Neuronal stem cell (in vitro differentiated cells): ENCODE measurements at places on chromosomes 7 and 10.

DNA sequence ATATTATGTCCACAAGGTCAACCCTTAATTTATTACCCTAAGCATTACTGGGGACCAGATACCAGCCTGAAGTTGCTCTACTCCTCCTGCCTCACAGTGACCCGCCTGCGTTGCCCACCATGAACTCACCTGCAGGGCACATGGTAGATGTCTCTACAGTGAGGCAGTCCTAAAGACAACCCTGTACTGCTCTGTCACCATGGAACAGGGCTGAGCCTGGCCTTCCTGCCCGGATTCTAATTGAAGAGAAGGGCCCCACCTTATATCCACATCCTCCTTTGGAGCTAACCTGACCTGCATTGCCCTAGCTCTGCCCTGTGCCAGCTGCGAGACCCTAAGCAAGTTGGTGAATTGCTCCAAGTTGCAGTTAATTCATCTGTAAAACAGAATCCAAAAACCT lies 4.1 kb downstream of the SH3PXD2A start:
- peaks cover 16% of the 10 kb centered on the region for H3K36me3 ChIP-seq
- H3K4me1 ChIP-seq, result peaks cover 12% of the 10 kb centered on the region
- DNase-seq, result no peak
- H3K27me3 ChIP-seq, result no peaks in the 10 kb centered on the region
- no peak overlapping the region for H3K4me3 ChIP-seq

- H3K27ac ChIP-seq, result peak overlapping the region; percentile 1
- H3K36me3 ChIP-seq, result peaks cover 3% of the 10 kb centered on the region
Measured at GRCh38 chr7:50693455-50694130, 89.1 kb downstream of the GRB10 start.

- no peaks in the 10 kb centered on the region for H3K27me3 ChIP-seq
- H3K27ac ChIP-seq, result no peak overlapping the region
- H3K4me1 ChIP-seq, result no peaks in the 10 kb centered on the region
- no peak overlapping the region for H3K4me3 ChIP-seq
- no peaks in the 10 kb centered on the region for H3K36me3 ChIP-seq
Measured at GRCh38 chr7:46513447-46513848, 592.4 kb upstream of the IGFBP3 start.

GRCh38 chr7:36589391-36589790 lies 134.9 kb downstream of the AOAH start:
- no peak for DNase-seq
- no peak overlapping the region for H3K4me3 ChIP-seq
- no peaks in the 10 kb centered on the region for H3K27me3 ChIP-seq
- H3K36me3 ChIP-seq, result no peaks in the 10 kb centered on the region
- H3K27ac ChIP-seq, result no peak overlapping the region

- peaks cover 8% of the 10 kb centered on the region for H3K27me3 ChIP-seq
- no peak overlapping the region for H3K4me3 ChIP-seq
- no peak for DNase-seq
Measured at GRCh38 chr7:143243111-143243510, 20.1 kb upstream of the GSTK1 start.

DNA sequence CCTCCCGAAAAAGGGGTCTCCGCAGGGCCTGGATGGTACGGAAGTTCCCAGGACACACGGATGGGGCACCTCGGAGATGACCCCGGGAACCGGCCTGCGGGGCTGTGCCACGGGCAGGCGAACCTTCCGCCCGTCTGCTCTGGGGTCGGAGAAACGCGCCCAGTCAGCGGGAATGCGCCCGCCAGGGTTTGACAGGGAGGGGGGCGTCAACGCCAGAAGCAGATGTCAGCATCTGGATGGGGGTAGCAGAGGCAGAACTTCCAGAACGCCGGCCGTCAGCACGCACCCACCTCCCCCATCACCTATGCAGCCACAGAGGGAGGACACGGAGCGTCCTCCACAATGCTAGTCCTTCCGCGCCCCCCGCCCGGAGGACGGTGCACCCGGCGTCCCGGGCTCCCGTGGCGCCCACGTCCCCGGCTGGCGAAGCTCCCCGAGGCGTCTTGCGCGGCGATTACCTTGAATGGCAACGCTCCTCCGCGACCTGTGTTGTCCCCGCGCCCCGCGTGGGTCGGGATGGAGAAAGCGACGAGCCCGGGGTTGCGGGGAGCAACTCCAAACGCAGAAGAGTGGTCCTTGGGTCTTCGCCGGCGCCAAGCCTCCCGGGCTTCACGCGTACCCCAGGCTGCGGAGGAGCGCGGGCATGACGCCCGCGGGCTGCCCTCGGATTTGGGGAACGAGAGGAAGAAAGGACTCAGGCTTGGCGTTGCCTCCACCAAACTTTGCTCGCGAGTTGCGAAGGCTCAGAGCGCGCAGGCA lies 561 bp downstream of the FGFR2 start:
- H3K27ac ChIP-seq, result no peak overlapping the region
- H3K4me3 ChIP-seq, result peak overlapping the region; percentile 88
- H3K36me3 ChIP-seq, result peaks cover 1% of the 10 kb centered on the region
- peaks cover 22% of the 10 kb centered on the region for H3K4me1 ChIP-seq
- peak; percentile 45 for DNase-seq

GRCh38 chr10:14312014-14312413 lies 18.7 kb downstream of the FRMD4A start:
- H3K4me3 ChIP-seq, result no peak overlapping the region
- no peaks in the 10 kb centered on the region for H3K27me3 ChIP-seq
- no peaks in the 10 kb centered on the region for H3K36me3 ChIP-seq
- no peaks in the 10 kb centered on the region for H3K4me1 ChIP-seq
- no peak overlapping the region for H3K27ac ChIP-seq

GRCh38 chr7:155997431-155998327 lies 185.4 kb upstream of the SHH start:
- no peaks in the 10 kb centered on the region for H3K27me3 ChIP-seq
- H3K27ac ChIP-seq, result no peak overlapping the region
- no peak for DNase-seq
- no peaks in the 10 kb centered on the region for H3K36me3 ChIP-seq

GRCh38 chr10:104631946-104632345 lies 9.1 kb upstream of the SORCS3 start:
- no peaks in the 10 kb centered on the region for H3K4me1 ChIP-seq
- H3K36me3 ChIP-seq, result no peaks in the 10 kb centered on the region
- H3K4me3 ChIP-seq, result no peak overlapping the region
- H3K27ac ChIP-seq, result no peak overlapping the region

DNA sequence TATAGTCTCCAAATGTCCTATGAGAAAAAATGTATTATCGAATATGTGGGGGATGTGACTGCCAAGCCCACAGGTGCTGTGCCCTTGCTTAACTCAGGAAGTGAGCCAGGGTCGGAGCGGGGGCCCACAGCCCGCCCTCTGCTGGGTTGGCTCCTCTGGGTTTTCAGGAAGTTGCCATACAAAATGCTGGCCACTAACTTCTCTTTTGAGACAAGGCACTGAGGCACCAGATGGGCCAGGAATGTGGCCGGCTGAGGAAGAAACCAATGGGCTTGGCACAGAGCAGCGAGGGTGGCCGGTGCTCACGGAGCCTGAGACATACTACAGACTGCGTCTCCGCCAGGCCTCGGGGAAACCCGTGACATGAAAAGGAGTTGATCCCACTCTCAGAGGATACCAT lies 58.9 kb downstream of the FAM53B start:
- DNase-seq, result no peak
- no peak overlapping the region for H3K4me3 ChIP-seq
- H3K27me3 ChIP-seq, result no peaks in the 10 kb centered on the region
- peaks cover 75% of the 10 kb centered on the region for H3K36me3 ChIP-seq
- H3K4me1 ChIP-seq, result peaks cover 4% of the 10 kb centered on the region

- no peaks in the 10 kb centered on the region for H3K27me3 ChIP-seq
- H3K4me1 ChIP-seq, result peaks cover 2% of the 10 kb centered on the region
- H3K36me3 ChIP-seq, result no peaks in the 10 kb centered on the region
- no peak for DNase-seq
- H3K27ac ChIP-seq, result no peak overlapping the region
Measured at GRCh38 chr7:96430356-96430755, 108.5 kb upstream of the SLC25A13 start.

DNA sequence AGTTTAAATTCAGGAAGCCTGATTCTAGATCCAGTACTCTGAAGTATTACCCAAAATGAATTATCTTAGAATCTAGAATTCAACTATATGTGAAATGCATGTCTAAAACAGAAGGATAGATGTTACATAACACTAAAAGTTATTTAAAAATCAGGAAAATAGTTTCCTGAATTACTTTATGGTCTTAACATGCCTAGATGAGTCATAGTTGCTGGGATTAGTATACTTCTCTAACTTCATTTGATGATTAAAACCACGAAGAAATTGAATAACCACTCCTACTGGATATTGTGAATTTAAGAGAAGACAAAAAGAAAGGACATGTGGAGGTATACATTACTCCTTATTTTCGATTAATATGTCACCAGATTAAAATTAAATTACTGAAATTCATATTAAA lies 65.5 kb downstream of the ATAD1 start:
- no peak overlapping the region for H3K27ac ChIP-seq
- H3K36me3 ChIP-seq, result peaks cover 1% of the 10 kb centered on the region
- no peaks in the 10 kb centered on the region for H3K27me3 ChIP-seq
- H3K4me3 ChIP-seq, result no peak overlapping the region
- peaks cover 2% of the 10 kb centered on the region for H3K4me1 ChIP-seq
- no peak for DNase-seq

- no peak overlapping the region for H3K4me3 ChIP-seq
- DNase-seq, result no peak
- H3K36me3 ChIP-seq, result no peaks in the 10 kb centered on the region
- H3K4me1 ChIP-seq, result no peaks in the 10 kb centered on the region
Measured at GRCh38 chr7:24318326-24318725, 34.3 kb downstream of the NPY start.

DNA sequence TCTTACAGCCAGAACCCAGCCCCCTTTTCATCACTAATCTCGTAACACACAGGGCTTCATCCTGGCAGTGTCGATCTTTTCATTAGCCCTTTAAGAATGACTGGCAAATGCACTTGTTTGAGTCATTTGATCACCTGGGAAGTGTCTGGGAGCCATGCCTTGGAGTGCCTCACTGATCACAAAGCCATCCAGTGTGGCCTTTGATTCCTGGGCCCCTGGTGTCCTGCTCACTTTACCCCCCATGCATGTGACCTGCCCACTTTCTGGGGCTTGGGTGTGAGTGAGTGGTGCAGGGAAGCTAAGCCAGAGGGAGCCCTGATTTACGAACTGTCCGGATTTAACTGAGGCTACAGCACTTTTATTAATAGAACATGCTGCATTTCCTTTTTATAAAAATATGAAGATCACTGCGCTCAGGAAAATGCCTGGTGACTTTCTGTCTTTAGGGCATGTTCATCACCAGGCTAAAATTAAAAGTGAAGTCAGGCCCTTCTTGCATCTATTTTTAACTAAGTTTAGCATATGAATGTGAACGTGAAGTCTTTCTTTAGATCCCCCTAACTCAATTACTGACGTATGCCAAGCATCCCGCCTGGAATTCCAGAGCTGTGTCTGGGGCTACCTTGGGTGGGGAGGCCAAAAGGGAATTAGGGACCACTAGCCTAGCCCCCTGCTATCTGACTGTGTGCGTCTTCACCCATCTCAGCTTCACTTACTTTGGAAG lies 23.6 kb downstream of the RBM20 start:
- H3K27me3 ChIP-seq, result peaks cover 30% of the 10 kb centered on the region
- no peak overlapping the region for H3K4me3 ChIP-seq
- H3K27ac ChIP-seq, result no peak overlapping the region
- peaks cover 3% of the 10 kb centered on the region for H3K4me1 ChIP-seq
- no peak for DNase-seq
- H3K36me3 ChIP-seq, result no peaks in the 10 kb centered on the region

DNA sequence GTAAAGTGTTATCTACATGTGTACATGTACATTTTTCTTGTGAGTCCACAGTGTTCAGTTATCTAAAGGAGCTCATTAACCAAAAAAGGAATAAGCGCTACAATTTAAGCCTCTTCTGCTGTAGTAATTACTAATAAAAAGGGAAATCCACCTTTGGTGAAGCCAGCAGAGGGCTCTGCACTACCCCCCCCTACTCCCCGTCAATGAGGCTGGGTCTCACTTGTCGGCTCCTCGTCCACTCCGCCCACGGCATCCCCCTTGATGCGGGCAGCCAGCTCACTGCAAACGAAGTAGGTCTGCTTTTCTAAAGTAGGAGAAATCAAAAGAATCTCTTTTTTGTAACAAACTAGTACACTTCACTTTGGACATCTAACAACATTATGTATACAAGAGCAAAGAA lies 4.7 kb upstream of the WASHC2A start:
- no peaks in the 10 kb centered on the region for H3K36me3 ChIP-seq
- no peak overlapping the region for H3K27ac ChIP-seq
- DNase-seq, result no peak
- no peaks in the 10 kb centered on the region for H3K4me1 ChIP-seq

DNA sequence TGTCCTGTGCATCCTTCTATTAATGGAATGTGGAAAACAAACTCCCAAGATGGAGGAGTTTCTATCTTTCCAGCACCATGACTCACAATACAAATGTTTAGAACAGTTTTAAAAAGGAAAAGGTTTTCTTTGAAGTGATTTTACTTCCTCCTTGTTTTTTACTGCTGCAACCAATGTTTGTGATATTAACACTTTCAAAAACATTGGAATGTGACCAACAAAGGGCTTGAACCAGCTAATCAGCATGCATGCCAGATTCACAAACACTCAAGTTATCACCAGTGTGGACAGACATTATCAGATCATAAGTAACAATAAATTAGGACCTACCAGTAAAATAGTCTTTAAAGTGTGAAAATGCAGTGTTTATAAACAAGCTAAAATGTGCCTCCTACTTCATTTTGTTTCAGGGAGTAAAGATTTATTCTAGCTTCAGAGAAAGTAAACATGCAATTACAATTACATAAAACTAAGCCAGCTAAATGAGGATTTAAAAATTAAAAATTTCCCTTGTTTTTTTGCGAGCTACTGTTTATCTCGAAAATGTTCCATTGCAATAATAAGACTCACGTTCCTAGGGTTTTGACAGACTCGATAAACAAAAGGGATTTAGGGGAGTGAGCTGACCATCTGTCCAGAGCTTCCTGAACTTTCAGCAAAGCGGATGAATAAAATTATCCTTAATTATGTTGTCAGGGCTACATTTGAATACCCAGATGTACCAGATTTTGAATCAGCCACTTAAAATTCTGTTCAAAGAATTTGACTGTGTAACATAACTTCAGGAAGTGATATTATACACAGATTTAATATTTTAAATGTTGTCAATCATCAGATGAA lies 29.8 kb downstream of the CPVL start:
- H3K27ac ChIP-seq, result no peak overlapping the region
- no peaks in the 10 kb centered on the region for H3K27me3 ChIP-seq
- H3K4me1 ChIP-seq, result peaks cover 3% of the 10 kb centered on the region
- no peaks in the 10 kb centered on the region for H3K36me3 ChIP-seq
- H3K4me3 ChIP-seq, result no peak overlapping the region

DNA sequence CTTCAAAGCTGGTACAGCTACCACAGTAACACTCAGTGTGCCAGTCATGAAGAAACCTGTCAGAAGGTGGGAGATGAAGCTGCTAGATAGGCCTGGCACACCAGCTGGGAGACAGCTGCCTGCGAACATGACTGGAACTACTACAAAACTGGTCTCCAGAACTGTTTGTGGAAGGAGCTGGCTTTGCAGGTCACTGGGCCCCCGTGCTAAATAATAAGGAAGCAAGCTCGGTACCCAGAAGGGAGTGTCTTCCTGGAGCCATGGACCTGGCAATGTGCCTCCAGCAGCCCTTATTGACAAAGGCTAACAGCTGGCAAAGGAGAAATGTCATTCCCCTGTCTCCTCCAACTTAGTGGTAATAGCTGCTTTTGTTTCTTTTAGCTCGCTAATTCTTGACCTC lies 1217.6 kb upstream of the LRRN3 start:
- H3K27me3 ChIP-seq, result no peaks in the 10 kb centered on the region
- no peaks in the 10 kb centered on the region for H3K4me1 ChIP-seq
- no peak overlapping the region for H3K4me3 ChIP-seq
- DNase-seq, result no peak
- H3K27ac ChIP-seq, result no peak overlapping the region

GRCh38 chr7:30090111-30090510 lies 44.7 kb upstream of the MTURN start:
- peaks cover 11% of the 10 kb centered on the region for H3K36me3 ChIP-seq
- no peak overlapping the region for H3K4me3 ChIP-seq
- H3K27ac ChIP-seq, result no peak overlapping the region
- no peak for DNase-seq
- no peaks in the 10 kb centered on the region for H3K27me3 ChIP-seq
- no peaks in the 10 kb centered on the region for H3K4me1 ChIP-seq
